SW480 (cell line): ENCODE measurements at places on chromosomes 4 and X.

DNA sequence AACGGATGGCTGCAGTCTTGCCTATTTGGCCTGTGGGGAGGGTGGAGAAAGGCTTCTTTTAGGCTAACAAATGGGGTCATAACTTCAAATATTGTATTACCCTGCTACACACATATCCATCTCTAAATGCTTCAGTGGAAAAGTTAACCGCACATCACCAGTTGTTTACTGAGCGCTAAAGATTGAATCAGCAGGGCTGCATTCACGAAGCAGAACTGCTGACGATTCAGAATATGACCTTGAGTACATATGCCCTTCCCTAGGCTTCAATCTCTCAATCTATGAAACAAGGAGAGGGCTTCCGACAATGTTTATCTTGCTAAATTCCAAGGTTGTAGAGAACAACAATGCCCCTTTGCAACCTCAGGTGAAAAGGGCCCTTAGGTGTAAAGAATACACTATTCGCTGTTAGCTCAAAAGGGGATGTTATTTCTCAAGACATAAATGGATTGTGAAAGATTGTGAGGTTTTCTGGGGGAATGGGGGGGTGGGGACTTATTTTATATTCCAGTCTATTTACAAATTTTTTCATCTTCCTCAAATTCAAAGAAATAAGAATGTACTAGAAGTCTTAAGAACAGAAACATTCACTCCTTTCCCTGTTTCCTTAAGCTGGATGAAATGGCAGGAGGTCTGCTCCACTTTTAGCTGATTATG, 2.6 kb upstream of the ATP6AP2 start:
- DNase-seq, result no peak

GRCh38 chr4:65096630-65097029, 573.7 kb downstream of the EPHA5 start:
- DNase-seq, result no peak

DNA sequence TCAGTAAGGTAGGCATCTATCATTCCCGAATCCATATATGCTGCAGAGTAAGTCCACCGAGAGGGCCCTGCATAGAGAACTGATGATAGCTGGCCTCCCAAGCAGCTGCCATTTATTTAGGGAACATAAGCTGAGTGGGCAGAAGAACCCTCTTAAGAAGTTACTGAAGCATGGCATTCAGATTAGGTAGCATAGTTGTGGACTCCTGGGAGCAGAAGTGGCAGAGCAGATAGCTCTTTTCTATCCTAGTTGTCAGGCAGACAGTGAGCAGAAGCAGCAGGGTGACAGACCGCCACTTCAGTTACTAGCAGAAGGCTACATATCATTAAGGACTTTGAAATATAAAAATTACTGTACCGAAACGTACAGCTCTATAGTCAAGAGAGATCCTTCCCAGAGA, 454.7 kb downstream of the PPP4R3C start:
- no peak for DNase-seq

GRCh38 chr4:145320294-145320693, 139.9 kb upstream of the OTUD4 start:
- DNase-seq, result no peak

GRCh38 chrX:118218940-118219339, 102.3 kb upstream of the KLHL13 start:
- DNase-seq, result no peak

DNA sequence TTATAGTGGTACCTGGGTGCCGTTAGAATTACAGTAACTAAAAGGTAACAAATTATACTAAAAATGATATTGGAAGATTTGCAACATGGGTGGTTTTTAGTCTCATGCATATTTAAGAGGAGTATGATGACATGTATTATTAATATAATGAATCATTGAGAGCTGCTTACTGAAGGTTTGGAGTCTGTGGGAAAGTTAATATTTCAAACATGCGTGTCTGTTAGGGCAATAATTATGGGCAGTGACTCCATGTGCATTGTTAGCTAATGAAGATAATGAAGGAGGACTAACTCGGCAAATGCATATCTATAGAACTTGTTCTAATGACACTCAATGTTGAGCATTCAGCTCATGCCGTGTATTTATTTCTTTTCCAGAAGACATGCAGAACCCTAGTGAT, 47.1 kb downstream of the MTHFD2L start:
- DNase-seq, result no peak

GRCh38 chr4:62269918-62270317, 1069.8 kb downstream of the ADGRL3 start:
- no peak for DNase-seq

- DNase-seq, result peak; percentile 8
Observed at GRCh38 chr4:100188829-100189228, 1.4 kb downstream of the DDIT4L start.

- no peak for DNase-seq
Observed at GRCh38 chr4:24241511-24241910, 342.8 kb downstream of the DHX15 start.

GRCh38 chr4:83074086-83074704, 39.2 kb downstream of the COPS4 start:
- peak; percentile 66 for DNase-seq

DNA sequence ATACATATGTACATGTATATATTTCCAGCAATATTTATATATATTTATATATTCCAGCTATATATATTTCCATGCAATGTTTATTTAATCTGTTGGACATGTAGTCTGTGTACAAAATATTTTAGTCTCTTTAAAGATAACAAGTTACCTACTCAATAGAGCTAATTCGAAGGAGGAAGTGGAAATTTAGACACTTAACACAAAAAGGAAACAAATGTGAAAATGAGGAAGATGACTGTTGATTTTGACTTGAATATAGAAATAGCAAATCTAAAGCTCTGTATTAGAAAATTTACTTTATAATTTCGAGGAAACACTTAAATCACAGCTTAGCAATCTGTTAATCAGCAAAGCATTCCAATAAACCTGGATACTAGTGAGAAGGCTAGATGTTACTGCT, 1064.4 kb downstream of the PCDH7 start:
- no peak for DNase-seq
